ENCODE measurements at places on chromosomes 12 and 14.
A peak's percentile ranks its signal among the peaks of the same experiment; 100 is the strongest.

GRCh38 chr12:123744836-123745235 lies 17.3 kb upstream of the DNAH10 start:
- no peak for DNase-seq

DNA sequence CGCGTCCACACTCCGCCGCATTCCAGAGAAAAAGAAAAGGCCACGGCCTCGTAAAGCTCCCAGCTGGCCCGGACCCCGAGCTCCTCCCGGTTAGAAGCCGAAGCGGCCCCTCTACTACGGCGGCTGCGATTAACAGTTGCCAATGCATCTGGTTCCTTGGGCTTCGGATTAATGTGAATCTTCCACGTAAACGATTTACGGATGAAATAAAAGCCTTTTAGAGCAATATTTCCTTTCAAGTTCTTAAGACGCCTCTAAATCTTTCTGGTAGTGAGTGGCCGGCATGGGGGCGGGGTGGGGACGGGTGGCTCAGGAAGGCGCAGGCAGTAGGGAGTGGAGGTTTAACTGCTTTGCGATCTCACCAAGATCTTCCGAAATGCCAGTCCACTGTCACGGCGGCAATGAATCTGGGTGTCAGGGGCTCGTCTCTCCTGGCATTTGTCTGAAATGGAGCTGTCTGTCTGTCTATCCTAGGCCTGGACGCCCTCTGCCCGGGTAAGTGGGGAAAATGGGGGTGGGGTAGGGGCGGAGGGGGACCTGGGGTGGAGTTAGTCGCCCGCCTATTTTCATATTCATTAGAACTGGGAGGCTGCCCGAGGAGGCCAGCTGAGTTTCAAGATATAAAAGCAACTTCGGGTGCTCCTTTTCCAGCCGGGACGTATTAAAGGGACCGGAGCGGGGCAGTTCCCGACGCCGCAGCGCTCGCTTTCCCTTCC lies 413 bp upstream of the ALX1 start:
- DNase-seq: no peak

DNA sequence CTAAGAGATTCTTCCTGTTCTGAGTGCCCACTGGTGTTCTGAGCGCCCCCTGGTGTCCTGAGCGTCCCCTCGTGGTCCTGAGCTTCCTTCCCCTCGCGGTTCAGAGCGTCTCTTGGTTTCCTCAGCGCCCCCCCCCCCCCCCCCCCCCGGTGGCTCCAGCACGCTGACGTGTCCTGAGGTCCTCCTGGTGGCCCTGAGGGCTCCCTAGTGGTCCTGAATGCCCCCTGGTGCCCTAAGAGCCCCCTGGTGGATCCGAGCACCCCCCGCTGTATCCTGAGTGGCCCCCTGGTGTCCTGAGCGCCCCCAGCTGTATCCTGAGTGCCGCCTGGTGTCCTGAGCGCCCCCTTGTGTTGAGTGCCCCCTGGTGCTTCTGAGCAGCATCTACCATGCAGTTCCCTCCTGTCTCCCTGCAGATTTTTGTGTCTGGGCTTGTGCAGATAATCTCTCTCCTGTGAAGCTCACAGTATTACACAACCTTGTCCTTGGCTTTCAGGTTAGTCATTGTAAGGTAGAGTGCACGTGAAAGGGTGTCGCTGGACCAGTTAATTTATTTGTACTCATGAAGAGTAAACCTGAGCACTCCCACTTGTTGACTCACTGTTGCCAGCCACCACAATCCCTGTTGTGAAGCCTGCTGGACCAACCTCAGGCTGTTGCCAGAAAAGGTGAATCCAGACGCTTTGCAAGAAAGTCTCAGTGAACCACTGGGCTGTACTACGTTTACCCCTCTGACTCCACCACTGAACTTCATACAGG lies 1168.4 kb downstream of the TMEM121 start:
- DNase-seq: no peak

GRCh38 chr12:110179291-110179690 lies 55.1 kb downstream of the IFT81 start:
- no peak for DNase-seq

GRCh38 chr12:46234000-46234399 lies 34.8 kb downstream of the SLC38A1 start:
- DNase-seq: no peak

DNA sequence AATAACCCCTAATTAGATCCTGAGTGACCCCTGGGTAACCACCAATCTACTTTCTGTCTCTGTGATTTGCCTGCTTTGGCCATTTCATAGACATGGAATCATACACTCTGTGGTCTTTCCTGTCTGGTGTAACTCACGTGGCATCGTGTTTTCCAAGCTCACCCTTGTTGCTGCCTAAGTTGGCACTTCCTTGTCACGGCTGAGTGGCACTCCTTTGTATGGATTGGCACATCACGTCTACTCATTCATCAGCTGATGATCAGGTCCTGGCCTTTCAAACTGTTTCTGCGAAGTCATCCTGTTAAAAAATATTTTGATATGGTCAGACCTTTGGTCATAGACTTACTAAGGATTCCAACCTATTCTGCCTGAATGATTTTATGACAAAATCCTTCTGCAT lies 87.7 kb downstream of the GLT1D1 start:
- DNase-seq: no peak

DNA sequence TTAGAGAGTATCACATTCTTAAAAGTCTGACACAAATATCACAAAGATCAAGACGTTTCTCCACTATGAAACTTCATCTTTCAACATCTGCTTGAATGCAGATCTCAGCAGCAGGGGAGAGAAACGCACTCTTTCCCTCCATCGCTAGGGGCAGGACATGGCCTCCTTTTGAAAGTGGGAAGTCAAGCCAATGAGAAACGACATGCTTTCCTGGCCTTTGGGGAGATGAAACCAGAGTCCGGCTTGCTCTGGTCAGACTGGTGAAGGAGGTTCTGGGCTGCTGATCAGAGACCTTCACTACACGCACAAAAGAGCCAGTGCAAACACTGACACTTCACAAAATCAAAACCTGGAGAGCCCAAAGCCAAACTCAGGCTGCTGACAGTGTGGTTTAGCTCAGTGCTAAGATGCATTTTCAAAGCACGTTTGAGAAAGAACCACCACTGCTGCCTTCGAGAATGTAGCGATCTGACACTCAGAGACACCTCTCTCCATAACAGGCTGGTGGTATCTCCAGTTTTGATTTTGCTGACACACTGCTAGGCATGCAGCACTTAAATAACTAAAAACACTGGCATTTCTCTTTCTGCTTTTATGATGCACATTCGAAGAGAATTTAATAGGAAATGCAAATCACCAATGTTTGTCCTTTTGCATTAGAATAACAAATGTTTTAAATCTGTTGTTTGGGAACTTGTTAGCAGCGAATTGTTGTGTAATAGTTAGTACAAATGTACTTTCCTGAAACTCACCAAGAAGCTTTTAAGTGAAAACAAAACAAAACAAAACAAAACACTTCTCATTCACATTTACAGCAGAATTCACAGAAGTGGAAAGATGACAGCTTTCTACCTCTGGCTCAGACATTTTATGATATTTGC lies 93.9 kb upstream of the OVCH1 start:
- no peak for DNase-seq

GRCh38 chr14:96626121-96626768 lies 124.1 kb downstream of the PAPOLA start:
- DNase-seq: no peak

GRCh38 chr12:120136093-120136770 lies 19.7 kb upstream of the RAB35 start:
- DNase-seq: no peak

GRCh38 chr12:113912760-113913329 lies 53.3 kb downstream of the RBM19 start:
- DNase-seq: peak; percentile 60

GRCh38 chr12:52216100-52216499 lies 16.9 kb upstream of the KRT7 start:
- no peak for DNase-seq

DNA sequence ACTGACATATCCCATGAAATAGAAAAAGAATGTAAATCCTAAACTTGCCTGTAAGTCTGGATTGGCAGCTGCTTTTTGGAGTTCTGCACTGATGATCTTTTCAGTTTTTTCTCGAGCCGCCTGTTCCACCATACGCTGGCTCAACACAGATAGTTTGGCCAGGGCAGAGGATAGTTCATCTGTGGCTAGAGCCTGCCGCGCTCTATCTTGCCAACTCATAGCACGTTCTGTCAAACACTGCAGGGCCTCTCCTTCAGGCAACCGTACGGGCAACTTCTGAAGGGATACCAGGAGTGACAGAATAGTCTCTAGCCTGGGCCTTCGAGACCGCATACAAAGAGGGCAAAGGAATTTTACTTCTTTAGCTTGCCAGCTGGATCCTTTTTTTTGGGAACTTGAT lies 44.8 kb upstream of the SLC6A13 start:
- DNase-seq: no peak

- DNase-seq: no peak
Measured at GRCh38 chr12:113403435-113404415, at the start of gene SDS. Gene SDS, minus strand, starts transcription at chr12:113403887. Its CDS starts 4,179 bp downstream, at chr12:113399708.

DNA sequence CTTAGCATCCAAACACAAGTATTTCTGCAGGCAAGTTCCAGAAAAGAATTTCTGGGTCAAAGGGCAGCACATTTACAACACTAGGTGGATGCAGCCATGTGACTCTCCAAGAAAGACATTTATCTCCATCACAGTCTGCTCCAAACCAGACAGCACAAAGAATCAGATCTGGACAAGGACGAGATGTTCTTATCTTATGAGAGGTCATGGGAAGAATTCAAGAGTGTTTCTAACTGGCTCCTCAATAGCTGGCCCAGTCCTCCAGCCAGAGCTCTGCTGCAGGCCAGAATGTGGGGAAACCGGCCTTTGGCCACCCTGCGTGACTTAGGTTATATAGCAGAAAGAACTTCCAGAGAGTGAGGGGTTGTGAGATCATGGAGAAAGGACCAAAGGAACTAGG lies 17.4 kb downstream of the TMEM119 start:
- DNase-seq: no peak

DNA sequence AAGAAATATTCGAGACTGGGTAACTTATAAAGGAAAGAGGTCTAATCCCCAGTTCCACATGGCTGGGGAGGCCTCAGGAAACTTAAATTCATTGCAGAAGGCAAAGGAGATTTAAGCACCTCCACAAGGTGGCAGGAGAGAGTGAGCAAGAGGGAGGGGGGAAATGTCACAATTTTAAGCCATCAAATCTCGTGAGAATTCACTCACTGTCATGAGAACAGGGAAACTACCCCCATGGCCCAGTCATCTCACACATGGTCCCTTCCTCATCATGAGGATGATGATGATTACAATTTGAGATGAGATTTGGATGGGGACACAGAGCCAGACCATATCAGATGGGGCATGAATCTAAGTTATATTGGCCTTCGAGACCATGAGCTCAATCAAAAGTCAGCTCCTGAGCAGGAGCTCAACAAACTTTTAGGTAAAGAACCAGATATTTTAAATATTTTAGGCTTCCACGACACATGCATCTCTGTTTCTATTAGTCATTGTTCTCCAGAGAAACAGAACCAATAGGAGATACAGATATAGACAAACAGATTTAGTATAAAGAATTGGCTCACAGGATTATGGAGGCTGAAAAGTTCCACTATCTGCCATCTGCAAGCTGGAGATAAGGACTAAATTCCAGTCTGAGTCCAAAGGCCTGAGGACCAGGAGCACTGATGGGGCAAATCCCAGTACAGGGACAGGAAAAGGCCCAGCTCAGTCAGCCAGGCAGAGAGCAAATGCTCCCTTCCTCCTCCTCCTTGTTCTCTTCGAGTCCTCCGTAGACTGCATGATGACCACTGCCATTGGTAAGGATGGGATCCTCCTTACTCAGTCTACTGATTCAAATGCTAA lies 24.9 kb downstream of the DGLUCY start:
- DNase-seq: peak; percentile 26

DNA sequence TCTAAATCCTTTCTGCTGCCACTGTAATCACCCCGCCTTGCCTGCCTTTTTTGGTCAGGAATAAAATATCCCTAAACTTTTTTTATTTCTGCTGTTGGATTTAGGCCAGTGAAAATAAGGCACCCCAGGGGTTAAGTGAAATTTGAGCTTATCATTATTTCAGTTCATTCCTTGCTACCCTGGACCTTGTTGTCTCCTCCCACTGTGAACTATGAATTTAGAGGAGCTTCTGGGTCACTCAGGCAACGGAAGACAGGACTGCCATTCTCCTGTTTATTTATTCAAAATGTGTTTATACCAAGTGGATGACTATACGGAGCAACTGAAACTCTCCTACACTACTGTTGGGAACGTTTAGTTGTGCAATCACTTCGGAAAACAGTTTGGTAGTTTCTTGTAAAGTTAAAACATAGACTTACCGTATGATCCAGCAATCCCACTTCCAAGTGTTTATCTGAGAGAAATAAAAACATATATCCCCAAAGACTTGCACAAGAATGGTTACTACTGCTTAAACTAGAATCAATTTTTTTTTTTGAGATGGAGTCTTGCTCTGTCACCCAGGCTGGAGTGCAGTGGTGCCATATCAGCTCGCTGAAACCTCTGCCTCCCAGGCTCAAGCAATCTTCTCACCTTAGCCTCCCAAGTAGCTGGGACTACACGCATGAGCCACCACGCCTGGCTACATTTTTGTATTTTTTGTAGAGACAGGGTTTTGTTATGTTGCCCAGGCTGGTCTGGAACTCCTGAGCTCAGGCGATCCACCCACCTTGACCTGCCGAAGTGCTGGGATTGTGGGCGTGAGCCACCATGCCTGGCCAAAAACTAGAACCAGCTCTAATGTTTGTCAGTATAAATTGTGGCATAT lies 2.3 kb upstream of the TRAFD1 start:
- peak; percentile 66 for DNase-seq

DNA sequence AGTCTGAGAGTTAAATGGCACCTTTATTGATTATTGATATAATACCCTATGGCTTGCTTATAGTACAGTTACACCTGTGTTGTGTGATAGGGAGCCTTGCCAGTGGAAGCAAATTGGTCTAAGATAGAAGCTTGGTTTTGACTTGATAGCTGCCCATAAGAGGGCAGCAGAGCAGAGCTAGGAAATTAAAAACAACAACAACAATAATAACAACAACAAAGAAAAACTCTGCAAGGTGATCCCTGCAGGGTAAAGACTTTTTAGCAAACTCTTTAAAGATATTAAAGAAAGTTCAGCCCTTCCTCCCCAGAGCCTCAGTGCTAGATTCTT lies 18.0 kb upstream of the RNASE10 start:
- no peak for DNase-seq

DNA sequence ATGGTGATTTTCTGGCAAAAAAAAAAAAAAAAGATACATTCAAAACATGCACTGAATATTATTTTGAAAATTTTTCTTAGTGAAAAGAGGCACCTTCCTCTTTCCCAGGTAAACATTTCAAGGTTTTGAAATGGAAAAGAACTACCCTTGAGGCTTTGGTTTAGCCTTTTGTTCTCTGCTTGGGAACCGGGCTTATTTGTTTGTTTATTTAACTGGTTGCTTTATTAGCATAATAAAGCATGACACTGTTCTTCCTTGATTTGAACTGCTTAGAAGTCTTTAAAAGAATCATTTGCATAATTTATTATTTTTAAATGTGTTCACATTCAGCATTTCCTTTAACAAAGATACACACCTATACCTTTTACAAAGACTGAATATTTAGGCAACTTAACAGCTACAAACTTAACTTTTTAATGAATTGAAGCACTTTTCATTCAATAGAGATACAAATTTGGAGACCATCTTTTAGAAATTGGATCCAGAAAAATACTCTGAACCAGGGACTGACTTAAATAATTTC lies 174.5 kb downstream of the FBXL14 start:
- no peak for DNase-seq
